ENCODE measurements at places on chromosomes 16 and 17. TPM values are rescaled to one million over a fixed set of nuclear protein-coding genes. Genes with fewer than 3 reads are reported as not detected.
A peak's percentile ranks its signal among the peaks of the same experiment; 100 is the strongest.

The MYH8 gene
- total RNA-seq, result not detected

The DDX5 gene
- 182 TPM for total RNA-seq

The CACNG3 gene
- total RNA-seq, result not detected

DNA sequence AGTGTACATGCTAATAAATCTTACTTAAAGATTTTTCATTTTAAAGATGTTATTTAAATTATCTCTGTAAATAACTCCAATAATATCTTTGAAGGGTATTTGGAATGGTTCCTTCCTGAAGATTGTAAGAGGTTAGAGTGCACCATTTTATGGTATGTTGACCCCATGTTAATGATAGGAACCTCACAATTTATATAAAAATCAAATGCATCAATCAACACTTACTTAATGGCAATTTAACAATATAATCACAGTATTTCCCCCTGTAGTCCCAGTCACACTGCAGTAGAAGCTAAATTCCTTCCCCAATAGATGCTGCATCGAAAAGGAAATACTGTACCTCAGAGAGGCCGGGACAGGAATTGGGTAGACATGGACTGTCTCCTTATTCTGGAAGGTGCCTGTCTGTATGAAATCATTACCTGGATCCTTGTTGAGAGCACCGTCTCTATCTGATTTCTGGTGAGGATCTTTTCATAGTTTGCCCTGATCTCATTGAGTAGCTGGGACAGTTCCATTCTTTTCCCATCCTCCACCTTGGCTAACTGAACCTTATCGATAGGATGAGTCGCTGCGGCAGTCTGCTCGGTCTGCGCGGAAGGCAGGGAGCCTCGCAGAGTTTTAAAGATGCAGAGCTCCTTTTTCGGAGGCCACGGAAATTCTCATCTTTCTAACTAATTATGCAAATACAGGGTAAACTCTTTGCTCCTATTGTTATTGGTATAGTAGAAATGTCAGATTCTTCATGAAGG, at the start of gene KRT222:
KRT222 (minus strand) TSS at position 596 of the 752 bp plus-strand sequence; CDS start at position 518, 78 bp downstream.
- no peak for DNase-seq

- peak; percentile 55 for DNase-seq
These were observed 591 bp upstream of the TNFSF13 start for GRCh38 chr17:7557775-7558543.

- DNase-seq, result no peak
These were observed 467.7 kb downstream of the SOX9 start for GRCh38 chr17:72588561-72588960.

GRCh38 chr17:57601143-57601735, 143.9 kb downstream of the CCDC182 start:
- DNase-seq, result no peak

- DNase-seq, result no peak
These were observed 817.5 kb downstream of the CDH11 start for GRCh38 chr16:64304396-64304795.

- DNase-seq, result no peak
These were observed 718 bp downstream of the ATP2A3 start for GRCh38 chr17:3963237-3964201.

The TBC1D26 gene
- total RNA-seq, result not detected

The CRYBA1 gene
- not detected for total RNA-seq

- peak; percentile 45 for DNase-seq
These were observed 122.4 kb upstream of the NUDT7 start for GRCh38 chr16:77599793-77600415.

The PYCARD gene
- 64.8 TPM for total RNA-seq

The ABCA8 gene
- total RNA-seq, result not detected

The ADGRG1 gene
- total RNA-seq, result 3.7 TPM

The CTRB1 gene
- not detected for total RNA-seq

GRCh38 chr16:9048302-9048700, 43.1 kb upstream of the HAPSTR1 start:
- DNase-seq, result peak; percentile 72
